ENCODE measurements at places on chromosomes 4 and X. TPM values are rescaled to one million over a fixed set of nuclear protein-coding genes. Genes with fewer than 3 reads are reported as not detected.

DNA sequence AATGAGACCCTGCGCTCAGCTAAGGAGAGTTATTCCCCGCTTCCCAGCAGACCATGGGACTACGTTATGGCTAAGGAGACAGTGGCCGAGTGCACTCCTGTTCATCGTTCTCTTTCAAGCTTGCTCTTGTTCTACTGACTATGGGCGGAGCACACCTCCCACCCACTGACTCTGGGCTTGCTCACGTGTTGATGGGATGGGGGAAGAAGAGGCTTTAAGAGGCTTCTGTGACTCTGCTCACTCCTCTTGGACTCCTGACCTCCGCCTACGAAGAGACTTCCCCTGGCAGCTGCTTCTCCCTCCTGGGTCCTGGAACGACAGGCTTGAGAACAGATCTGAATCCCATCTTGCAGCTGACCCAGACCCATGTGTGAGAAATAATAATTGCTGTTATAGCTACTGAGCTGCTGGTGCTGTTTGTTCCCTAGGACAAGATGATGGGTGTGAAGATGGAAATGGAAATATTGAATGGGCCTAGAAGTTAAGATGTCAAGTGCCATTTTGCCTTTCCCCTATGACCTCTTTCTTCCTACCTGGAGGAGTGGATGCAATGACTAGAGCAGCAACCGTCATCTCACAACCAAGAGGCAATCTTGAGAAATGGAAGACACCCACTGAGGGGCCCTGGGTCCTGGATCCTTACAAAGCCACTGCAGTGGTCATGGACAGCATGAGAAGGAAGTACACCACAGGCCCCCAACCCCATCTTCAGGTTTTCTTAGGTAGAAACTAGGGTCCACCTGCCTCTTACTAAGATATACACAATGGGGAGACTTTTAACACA lies 38.7 kb upstream of the IRAK1 start:
- no peaks in the 10 kb centered on the region for H3K27me3 ChIP-seq
- no peak overlapping the region for H3K4me3 ChIP-seq
- peaks cover 17% of the 10 kb centered on the region for H3K36me3 ChIP-seq
- no peak for DNase-seq
- H3K27ac ChIP-seq: no peak overlapping the region
- H3K4me1 ChIP-seq: peaks cover 22% of the 10 kb centered on the region

GRCh38 chr4:19026281-19026680 lies 1004.7 kb upstream of the LCORL start:
- H3K27ac ChIP-seq: no peak overlapping the region
- no peaks in the 10 kb centered on the region for H3K27me3 ChIP-seq
- no peaks in the 10 kb centered on the region for H3K4me1 ChIP-seq
- H3K4me3 ChIP-seq: no peak overlapping the region
- DNase-seq: no peak

ARR3 gene
- not detected for total RNA-seq

DNA sequence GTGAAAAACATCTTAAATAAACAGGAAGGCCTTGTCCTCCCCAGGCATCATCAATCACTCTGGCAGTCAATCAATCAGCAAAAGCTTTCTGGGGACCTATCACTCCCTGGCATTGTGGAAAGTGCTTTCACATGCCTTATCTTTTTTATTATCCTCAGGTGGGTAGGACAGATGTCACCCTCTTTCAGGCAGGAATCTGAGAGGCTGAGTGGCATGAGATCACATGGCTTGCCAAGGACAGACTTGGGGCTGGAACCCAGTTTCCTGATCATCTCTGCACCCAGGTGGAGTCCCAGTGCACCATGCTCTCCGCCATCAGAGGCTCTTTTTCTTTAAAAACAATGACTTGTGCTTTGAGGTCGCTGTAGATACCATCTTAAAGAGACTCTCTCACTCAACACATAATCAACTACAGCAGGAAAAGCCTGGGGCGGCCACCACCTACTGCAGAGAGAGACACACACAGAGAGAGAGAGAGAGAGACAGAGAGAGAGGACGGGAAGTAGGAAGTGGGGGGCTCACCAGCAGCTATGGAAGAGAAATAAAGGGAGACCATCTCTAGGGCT lies 282.7 kb downstream of the PTTG2 start:
- no peak overlapping the region for H3K4me3 ChIP-seq
- no peaks in the 10 kb centered on the region for H3K27me3 ChIP-seq
- DNase-seq: no peak
- H3K36me3 ChIP-seq: no peaks in the 10 kb centered on the region
- H3K27ac ChIP-seq: no peak overlapping the region
- peaks cover 5% of the 10 kb centered on the region for H3K4me1 ChIP-seq

DHX15 gene
- 177 TPM for total RNA-seq

- no peak overlapping the region for H3K4me3 ChIP-seq
- no peaks in the 10 kb centered on the region for H3K27me3 ChIP-seq
- no peak overlapping the region for H3K27ac ChIP-seq
- H3K4me1 ChIP-seq: peaks cover 35% of the 10 kb centered on the region
- DNase-seq: no peak
Measured at GRCh38 chr4:87057835-87058355, 123.1 kb downstream of the AFF1 start.

Data from activated naive CD8-positive, alpha-beta T cell treated with anti-CD3 and anti-CD28 coated beads, Interleukin-2, amount 10 ng/mL, durations not matched to agents 7 days and 5 days (primary cell).